ENCODE measurements at places on chromosomes 12 and 14.
A peak's percentile ranks its signal among the peaks of the same experiment; 100 is the strongest.

- no peak overlapping the region for H3K27ac ChIP-seq
- H3K36me3 ChIP-seq = no peaks in the 10 kb centered on the region
- no peaks in the 10 kb centered on the region for H3K27me3 ChIP-seq
- H3K4me1 ChIP-seq = no peaks in the 10 kb centered on the region
- no peak overlapping the region for H3K4me3 ChIP-seq
These were observed 205.0 kb downstream of the NTF3 start for GRCh38 chr12:5636907-5637306.

DNA sequence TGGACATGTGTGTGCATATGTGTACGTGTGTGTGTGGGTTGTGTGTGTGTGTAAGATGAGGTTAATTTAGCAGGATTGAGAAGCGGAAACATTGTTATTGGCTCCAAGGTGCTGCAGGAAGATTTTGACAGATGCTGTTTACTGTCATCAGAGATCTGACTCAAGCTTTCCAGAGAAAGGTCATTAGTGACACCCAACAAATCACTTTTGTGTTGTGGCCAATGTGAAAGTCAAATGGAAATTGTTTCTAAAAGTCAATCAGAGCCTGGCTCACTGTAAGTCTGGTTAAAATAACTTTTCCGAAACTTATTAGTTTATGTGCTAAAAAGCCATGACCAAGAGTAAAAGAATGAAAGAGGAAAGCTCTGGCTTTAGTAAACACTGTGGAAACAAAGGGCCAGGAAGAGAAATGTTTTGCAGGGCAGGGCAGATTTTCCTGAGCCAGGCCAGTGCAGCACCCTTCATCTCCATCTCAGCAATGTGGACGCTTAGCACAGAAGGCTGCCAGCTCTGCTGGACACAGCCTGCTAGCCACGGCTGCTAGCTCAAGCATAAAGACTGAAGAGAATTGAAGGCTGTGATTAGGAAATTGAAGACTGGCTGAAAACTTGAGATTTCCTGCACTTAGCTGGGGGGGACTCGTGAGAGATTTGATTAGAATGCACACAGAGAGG lies 235.8 kb downstream of the NEDD1 start:
- H3K4me1 ChIP-seq = no peaks in the 10 kb centered on the region
- no peaks in the 10 kb centered on the region for H3K36me3 ChIP-seq
- no peak for DNase-seq
- H3K27me3 ChIP-seq = no peaks in the 10 kb centered on the region

GRCh38 chr12:11947213-11947612 lies 123.5 kb upstream of the BCL2L14 start:
- no peak overlapping the region for H3K4me3 ChIP-seq
- H3K27me3 ChIP-seq = no peaks in the 10 kb centered on the region
- no peaks in the 10 kb centered on the region for H3K36me3 ChIP-seq
- no peak for DNase-seq

DNA sequence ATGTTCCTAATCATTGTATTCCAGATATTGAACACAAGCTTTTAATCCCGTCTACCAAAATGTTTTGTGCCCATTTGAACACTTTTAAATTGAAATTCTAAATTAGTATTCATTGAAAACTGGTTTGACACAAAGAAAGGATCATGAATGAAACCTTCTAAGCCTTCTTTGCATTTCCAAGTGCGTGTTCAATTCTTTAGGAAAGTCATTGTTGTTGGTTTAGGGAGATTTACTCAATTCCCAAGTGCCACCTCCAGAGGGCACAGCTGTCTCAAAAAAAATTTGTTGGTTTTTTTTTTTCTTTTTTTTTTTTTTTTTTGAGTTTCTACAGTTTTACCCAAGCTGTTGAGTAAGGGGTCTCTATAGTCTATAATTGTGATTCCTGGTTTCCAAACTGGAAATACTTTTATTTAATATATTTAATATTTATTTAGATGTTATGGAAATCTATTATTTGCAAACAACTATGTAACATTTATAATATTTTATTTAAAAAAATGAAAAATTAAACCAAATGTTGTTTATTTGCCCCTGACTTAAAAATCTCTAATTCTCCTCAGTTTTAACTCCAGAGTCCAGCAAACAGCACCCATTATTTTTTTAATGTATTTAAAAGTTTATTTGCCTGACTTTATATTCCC lies 79.9 kb downstream of the NEDD1 start:
- no peak overlapping the region for H3K4me3 ChIP-seq
- peaks cover 6% of the 10 kb centered on the region for H3K4me1 ChIP-seq
- no peak for DNase-seq
- no peak overlapping the region for H3K27ac ChIP-seq
- no peaks in the 10 kb centered on the region for H3K36me3 ChIP-seq

DNA sequence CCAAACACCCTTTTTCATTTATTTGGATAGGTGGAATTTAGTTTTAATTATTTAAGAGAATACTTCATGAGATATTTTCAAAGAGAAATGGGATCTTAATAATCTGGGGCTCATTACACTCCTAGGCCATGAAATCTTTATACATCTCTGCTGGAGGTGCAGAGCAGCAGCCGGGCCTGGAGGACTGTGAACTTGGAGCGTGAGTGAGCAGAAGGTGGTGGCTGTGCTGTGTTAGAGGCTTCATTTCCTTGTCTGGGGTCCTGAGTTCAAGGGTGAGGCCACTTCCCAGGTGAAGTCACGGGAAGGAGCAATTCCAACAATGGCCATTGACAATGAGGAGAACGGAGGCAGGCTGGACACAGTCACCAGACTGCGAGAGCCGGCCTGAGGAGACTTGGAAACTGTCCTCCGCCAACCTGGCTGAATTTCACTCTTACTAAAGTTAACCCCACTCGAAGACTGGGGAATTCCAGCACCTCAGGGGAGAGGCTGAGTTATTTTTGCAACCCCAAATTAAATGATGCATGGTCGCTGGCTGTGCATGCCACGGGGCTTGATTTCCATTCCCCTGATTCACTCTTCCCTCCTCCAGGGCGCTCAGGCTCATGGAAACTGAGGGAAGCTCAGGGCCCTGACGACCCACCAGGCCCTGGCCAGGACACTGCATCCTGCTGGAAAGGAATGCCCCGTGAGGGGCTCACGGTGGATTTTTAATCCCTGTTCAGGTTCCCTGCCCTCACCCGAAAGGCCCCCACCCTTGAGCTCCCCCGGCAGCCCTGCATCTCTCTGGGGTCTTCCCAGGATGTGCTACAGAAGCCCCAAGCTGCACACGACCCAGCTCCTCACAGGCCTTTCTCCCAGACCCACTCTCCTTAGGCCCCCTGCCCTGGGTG lies 22.6 kb upstream of the TRAF3 start:
- H3K4me1 ChIP-seq = no peaks in the 10 kb centered on the region
- no peak overlapping the region for H3K27ac ChIP-seq
- H3K27me3 ChIP-seq = no peaks in the 10 kb centered on the region

GRCh38 chr14:105476097-105476830 lies 1.6 kb downstream of the CRIP2 start:
- peaks cover 13% of the 10 kb centered on the region for H3K27me3 ChIP-seq
- peak overlapping the region; percentile 61 for H3K4me3 ChIP-seq
- no peaks in the 10 kb centered on the region for H3K36me3 ChIP-seq
- peak overlapping the region; percentile 90 for H3K27ac ChIP-seq
- DNase-seq = peak; percentile 73

DNA sequence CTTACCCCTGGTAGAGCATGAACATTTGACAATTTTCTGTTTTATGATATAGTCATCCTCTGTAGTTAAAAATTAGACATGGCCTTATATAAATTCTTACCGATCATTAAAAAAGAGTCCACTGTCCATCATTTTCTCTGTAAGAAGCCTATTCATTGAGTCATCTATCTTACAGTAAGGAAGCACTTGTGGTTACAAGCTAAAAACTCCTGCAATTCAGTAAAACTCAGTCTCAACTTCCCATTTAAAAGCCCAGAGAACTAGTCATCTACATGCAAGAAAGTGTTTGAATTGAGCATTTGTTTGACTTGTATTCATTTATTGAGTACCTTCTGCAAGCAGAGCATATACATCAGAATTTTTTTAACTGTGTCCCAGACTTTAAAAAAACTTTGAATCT lies 63.3 kb downstream of the GTF2A1 start:
- DNase-seq = no peak
- H3K27ac ChIP-seq = no peak overlapping the region
- no peaks in the 10 kb centered on the region for H3K36me3 ChIP-seq
- no peak overlapping the region for H3K4me3 ChIP-seq
- H3K27me3 ChIP-seq = no peaks in the 10 kb centered on the region
- no peaks in the 10 kb centered on the region for H3K4me1 ChIP-seq

Measured in stomach (tissue), 19 donors.